ENCODE measurements at places on chromosomes 3 and 15.
A peak's percentile ranks its signal among the peaks of the same experiment; 100 is the strongest.

GRCh38 chr3:159158213-159158612, 356.4 kb downstream of the MFSD1 start:
- peak; percentile 91 for DNase-seq

DNA sequence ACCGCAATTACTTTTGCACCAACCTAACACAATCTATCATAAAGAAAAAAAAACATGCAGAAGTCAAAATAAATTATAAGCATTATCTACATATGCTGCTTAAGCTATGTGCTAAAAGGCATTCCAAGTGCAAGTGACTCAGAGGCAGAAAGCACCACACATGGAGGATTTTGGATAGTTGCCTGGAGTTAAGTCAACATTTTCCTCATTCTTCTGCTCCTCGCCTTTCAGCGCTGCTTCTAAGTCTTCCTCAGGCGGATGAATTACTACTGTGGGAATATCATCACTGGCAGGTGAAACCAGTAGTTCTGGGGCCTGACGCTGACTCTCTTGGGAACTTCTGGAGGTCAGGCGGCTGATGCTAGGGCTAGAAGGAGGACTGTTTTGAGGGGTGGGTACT, 53.1 kb downstream of the SLC4A7 start:
- no peak for DNase-seq

- DNase-seq = no peak
Observed at GRCh38 chr3:183731611-183732010, 34.0 kb downstream of the YEATS2 start.

GRCh38 chr3:57942388-57942787, 65.8 kb upstream of the FLNB start:
- no peak for DNase-seq

GRCh38 chr3:123298903-123299302, 97.2 kb downstream of the SEC22A start:
- no peak for DNase-seq

- no peak for DNase-seq
Observed at GRCh38 chr3:101939361-101940049, 90.2 kb downstream of the NFKBIZ start.

DNA sequence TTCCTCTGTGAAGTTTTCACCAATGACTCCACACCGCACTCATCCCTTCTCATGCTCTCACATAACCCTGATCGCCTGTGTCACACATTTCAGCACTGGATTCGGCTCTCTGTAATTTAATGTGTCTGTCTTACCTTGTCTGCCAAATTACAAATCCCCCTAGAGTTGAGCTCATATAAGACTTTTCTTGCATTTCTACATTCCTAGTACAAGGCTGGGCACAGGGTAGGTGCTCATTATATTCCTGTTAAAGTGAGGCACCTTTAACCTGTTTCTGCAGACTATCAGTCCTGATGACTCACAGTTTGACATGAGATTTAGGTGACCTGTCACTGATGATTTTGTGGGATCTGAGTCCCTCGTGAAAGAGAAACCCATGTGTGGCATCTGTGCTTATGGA, 22.6 kb downstream of the TGM5 start:
- DNase-seq = no peak

- no peak for DNase-seq
Observed at GRCh38 chr3:89155811-89156210, 48.4 kb downstream of the EPHA3 start.

DNA sequence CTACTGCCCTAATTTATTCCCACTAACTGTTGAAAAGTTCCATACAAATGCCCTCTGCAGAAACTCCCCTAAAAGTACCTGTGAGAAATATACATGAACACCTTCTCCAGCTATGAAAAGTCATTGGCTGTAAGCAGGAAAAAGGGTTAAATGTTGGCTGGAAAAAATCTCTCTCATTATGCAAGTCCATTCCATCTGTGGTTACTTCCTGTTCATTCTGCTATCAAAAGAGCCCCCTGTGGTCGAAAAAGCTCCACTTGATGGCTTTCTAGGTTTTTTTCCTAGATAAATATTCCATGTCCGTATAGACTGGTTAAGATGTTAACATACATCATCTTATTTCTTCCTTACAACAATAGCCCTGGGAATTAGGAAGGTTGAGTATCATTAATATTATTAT, 56.2 kb upstream of the AKAP13 start:
- no peak for DNase-seq

DNA sequence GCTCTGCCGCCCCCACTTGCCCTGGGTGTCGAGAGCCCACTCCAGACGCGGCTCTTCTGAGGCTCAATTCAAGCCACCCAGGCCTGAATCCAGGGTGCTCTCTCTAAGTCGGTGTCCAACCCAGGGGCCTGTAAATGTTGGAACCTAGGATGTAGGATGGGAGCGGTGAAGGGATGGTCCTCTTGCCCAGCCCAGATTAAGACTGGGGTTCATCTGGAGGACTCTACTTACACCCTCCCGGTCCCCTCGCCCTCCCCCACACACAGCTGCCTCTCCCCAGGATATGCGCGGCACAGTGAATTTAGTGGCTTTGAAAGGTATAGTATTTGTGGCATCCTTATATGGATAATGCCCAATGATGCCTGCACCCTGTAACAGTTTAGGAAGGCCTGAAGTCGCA, 822 bp upstream of the FBN1 start:
- no peak for DNase-seq

GRCh38 chr15:40146037-40146436, 14.8 kb upstream of the BUB1B start:
- no peak for DNase-seq

DNA sequence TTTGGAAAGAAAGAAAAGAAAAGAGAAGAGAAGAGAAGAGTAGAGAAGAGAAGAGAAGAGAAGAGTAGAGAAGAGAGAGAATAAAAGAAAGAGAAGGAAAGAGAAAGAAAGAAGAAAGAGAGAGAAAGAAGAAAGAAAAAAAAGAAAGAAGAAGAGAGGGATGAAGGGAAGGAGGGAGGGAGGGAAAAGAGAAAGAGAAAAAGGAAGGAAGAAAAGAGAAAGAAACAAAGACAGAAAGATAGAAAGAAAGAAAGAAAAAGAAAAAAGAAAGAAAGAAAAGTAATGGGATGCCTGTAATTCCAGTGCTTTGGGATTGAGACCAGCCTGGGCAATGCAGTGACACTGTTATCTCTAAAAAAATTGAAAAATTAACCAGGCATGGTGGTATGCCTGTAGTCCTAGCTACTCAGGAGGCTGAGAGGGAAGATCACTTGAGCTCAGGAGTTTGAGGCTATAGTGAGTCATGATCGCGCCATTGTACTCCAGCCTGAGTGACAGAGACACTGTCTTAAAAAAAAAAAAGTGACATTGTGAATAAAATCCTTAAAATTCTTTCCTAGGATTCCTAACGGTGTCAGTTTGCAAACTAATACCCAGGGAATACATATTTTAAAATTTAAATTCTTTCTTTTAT, 1.7 kb downstream of the RASL12 start:
- DNase-seq = no peak

DNA sequence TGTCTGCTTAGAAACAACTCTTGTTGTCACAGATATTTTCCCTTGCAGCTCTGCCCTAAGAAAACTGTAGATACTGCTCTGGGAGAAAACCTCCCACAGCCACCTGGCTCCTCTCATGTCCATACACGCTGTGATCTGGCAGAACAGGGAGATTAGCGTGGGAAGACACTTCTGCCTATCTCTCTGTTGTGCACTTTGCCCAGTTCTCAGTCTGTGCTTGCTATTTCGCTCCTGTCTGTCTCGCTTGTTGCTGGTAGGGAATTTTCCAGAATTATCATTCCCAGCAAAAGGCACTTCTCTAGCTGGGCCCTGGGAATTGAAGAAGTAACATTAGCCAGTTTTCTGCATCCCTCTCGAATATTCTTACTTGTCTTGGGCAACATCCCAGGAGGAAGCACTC, 8.1 kb upstream of the GATM start:
- no peak for DNase-seq

DNA sequence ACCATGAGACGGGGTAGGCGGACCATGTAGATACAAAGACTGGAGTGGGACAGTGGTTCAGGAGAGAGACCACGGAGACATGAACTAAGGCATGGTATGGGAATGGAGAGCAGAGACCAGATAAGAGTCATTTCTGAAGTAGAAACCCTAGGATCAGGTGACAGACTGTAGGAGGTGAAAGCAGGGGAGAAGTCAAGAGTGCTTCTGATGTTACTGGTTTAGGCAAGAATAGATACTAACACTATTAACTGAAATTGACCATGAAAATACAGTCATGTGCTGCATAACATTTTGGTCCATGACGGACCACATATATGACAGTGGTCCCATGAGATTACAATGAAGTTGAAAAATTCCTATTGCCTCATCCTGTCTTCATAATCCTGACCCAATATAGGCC, 41.7 kb downstream of the RASGRP1 start:
- no peak for DNase-seq

DNA sequence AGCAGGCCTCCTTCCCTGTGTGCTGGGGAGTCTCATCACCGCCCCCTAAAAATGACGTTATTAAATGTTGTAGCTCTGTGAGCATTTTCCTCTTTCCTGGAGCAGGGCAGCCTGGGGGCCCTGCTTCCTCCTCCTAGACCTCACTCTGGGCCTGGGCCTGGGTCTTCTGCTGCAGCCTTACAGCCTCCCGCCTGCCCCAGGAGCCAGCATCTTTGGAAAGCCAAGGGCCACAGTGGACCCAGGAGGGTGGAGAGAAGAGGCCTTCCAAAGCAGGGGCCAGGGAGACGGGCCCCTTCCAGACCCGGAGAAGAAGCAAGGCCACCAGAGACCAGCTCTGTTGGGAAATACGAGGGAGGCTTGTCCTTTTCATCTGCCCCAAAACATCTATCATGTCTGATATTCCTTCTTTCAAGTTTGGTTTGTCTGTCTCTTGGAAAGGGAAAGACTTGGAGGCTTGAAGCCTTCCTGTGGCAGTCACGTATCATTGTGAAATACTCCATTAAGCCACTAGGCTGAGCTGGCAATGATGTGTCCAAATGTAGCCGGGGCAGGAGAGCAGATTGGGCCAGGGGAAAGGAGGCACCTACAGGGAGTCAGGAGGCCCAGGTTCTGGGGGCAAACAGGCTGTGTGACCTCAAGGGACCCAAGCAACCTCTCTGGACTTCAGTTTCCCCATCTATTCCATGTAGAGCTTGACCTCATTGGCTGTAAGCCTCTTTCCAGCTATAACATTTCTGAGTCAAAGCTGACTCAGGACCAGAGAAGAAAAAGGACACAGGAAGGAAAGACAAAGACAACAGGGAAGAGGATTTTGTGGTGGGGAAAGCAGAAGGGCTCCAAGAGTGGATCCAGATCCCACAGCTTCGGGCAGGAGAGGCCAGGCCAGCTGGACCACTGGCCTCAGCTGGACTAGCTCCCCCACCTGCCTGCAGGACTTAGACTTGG, 31.1 kb downstream of the CYP11A1 start:
- DNase-seq = no peak

DNA sequence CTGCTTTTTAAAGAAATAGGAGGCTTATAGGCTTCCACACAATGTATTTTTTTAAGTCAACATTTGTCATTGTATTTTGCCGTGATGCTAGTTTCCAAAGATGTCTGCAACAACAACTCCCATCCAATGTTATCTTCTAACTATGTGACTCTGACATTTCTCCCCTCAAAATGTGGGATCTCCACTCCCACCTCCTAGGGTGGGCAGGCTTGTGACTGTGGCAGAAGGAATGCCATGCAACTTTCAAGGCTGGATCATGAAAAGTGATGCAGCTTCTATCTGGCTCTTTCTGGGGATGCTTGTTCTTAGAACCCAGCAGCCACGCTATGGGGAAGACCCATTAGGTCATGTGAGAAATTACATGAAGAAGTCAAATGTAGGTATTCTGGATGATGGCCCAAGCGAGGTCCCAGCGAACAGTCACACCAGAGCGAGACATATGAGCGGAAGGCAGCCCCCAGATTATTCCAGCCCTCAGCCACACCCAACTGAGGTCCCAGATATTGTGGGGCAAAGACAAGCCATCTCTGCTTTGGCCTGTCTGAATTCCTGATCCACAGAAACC, 124.3 kb downstream of the BDH1 start:
- DNase-seq = no peak

GRCh38 chr3:179829401-179829800, 176.6 kb downstream of the USP13 start:
- DNase-seq = no peak

DNA sequence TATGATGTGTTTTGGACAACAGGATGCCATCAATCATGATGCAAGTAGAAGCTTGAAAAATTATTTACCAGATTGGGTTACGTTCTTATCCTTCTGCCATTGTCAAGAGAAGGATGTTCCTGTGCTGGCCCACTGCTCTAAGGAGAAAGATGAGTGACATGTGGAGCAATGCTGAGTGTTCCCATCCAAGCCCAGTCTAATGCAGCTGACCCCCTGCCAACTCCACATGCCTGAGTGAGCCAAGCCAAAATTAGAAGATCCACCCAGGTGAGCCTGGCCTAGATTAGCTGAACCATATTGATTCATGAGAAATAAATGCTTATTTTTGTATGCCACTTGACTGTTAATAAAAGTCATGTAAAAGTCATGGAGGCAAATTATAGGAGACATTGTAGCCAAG, 446.5 kb downstream of the CNTN3 start:
- no peak for DNase-seq

GRCh38 chr3:143121241-143122088, 1.9 kb downstream of the CHST2 start:
- peak; percentile 26 for DNase-seq

GRCh38 chr3:133899311-133899710, 3.6 kb upstream of the RAB6B start:
- DNase-seq = no peak

- no peak for DNase-seq
Observed at GRCh38 chr3:181457190-181457589, 254.5 kb upstream of the SOX2 start.

- no peak for DNase-seq
Observed at GRCh38 chr15:90334304-90334731, 17.8 kb upstream of the ZNF774 start.

GRCh38 chr3:122921791-122922651, 105.5 kb downstream of the SEMA5B start:
- DNase-seq = peak; percentile 69

DNA sequence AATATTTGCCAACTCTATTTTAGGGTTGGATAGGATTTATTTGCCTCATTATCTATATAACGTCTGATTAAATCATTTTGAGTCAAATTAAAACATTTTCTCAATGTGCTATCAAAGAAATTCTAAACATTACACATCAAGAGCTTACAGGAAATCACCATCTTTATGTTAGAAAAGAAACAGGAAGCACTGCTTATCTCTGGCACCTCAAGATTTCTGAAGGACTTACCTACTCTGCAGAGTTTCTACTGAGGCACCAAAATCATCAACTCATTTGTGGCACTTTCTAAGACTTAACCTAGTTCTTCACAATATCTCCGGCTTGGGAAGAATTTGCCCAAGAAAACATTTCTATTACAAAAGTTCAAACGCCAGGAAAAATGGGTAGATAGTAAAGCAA, 181.3 kb upstream of the EOMES start:
- DNase-seq = no peak
